ENCODE measurements at places on chromosomes 13 and 19.

- DNase-seq: peak; percentile 30
Observed at GRCh38 chr19:10505583-10506229, 2.5 kb upstream of the KEAP1 start.

GRCh38 chr13:40486518-40487163 lies 179.8 kb downstream of the FOXO1 start:
- no peak for DNase-seq

DNA sequence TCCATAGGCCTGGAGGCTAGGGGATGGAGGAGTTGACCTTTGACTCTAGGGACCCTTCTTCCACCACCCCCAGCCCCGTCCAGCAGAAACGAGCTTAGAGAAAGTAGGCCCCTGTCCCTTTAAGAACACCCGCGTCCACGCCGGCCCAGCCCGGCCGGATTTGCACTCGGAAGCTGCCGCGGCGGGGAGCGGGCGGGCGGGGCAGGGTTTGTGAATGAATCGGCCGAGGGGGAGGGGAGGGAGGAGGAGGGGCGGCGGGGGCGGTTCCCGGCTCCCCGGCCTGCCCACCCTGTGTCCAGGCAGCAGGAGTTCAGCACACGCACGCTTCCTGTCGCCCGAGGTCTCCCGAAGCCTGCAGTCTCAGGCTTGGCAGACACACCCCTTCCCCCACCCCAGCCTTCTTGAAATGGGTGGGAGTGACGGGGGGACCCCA lies 1.5 kb downstream of the UNC13A start:
- no peak for DNase-seq

- DNase-seq: peak; percentile 53
Observed at GRCh38 chr19:8578642-8579265, 1.5 kb upstream of the MYO1F start.

DNA sequence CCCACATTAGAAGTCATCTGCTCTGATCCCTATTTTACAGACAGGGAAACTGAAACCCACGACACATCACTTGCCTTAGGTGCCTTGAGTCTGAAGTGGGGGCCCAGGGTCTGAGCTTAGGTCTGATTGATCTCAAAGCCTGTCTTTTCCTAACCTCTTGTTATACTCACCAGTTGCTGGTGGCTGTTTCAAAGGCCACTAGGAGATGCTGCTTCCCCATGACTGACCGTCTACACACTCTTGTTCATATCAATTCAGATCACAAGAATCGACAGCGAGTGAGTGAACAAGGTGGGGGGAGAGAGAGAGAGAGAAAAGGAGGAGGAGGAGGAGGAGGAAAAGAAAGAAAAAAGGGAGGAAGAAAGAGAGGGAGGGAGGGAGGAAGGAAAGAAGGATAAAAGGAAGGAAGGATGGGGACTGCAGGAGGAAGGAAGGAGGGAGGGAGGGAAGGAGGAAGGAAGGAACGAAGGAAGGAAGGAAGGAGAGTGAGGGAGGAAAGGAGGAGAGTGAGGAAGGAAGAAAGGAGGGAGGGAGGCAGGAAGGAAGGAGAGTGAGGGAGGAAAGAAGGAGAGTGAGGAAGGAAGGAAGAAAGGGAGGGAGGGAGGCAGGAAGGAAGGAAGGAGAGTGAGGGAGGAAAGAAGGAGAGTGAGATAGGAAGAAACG lies 3.3 kb downstream of the OR10H1 start:
- no peak for DNase-seq

DNA sequence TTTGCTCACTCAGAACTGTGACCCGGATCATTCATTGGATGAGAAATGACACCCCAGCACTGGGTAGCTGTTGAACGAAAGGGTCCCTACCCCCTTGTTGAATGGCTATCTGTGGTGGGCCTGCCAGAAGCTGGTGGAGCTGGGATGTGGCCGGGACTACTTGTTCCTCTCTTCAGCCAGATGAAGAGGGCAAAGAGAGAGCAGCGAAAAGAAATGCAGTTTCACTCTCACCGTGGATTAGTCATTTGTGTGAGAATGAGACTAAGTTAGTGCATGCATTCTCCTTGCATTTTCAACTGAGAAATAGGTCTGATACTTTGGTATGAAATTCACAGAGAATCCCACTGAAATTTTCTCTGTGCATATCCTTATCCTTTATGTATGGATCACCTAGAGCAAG lies 553.1 kb downstream of the IRS2 start:
- DNase-seq: no peak

- DNase-seq: no peak
Observed at GRCh38 chr19:601310-601709, 11.6 kb downstream of the HCN2 start.

DNA sequence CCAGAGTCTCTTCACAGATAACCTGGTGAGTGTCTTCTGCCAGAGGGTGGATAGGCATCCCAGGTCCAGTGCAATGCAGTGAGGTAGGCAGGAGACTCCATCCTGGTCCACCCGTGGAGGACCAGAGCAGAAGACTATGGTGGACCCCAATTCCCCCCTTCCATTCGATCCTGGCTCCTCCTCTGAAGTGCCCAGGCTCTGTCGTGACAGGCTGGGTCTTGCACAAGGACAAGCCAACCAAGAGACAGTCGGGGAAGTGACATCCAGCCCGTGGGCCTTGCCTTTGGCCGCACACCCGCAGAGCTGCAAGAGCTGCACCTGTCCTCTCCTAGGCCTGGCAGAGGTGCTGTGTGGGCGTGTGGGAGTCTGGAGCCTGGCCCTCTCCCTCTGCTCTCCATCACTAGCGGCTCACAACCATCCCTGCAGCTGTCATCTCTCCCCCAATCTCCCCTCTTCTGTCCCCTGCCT lies 3.1 kb downstream of the ZNF784 start:
- DNase-seq: no peak

DNA sequence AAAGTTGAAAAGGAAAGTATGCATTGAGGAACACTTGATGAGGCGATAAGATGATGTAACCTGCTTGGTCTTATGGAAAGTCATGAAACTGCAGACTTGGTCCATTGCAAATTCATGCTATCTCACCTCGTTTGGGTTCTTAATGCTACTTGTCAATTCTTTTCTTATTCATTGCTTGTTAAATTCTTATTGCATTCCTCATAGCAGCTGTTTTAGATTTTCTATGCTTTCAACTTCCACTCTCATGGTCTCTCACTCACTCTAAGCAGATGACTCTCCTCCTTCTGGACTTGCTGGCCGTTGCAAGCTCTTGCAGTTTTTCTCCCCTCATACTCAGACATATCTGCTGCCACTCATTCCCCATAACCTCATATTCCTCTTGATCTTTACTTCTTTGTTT lies 67.8 kb upstream of the CSNK1A1L start:
- no peak for DNase-seq

GRCh38 chr13:60324131-60324530 lies 72.9 kb upstream of the TDRD3 start:
- DNase-seq: no peak

GRCh38 chr19:9709305-9709704 lies 34.4 kb upstream of the ZNF562 start:
- peak; percentile 13 for DNase-seq

DNA sequence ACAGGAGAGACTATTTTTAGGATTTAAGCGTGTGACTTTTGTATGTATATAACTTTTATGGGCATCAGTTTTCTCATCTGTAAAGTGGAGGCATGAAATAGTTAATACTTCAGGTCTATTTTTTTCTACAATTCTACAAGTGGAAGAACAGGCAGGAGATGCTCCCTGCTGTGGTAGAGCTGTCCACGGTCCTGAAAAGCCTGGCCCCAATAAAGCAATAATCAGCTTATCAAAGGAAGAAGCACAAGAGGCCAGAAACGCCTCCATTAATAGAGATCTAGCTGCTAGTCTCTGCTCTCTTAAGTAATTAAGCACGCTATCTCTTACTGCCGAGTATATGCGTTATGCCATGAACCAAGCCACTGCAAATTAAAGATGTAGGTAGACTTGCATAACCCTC lies 28.0 kb upstream of the WASF3 start:
- DNase-seq: no peak

GRCh38 chr13:27774169-27774568 lies 18.1 kb upstream of the GSX1 start:
- DNase-seq: no peak

GRCh38 chr19:11251650-11252314 lies 10.5 kb downstream of the DOCK6 start:
- DNase-seq: no peak

GRCh38 chr19:1400281-1401137 lies 833 bp downstream of the GAMT start:
- no peak for DNase-seq

DNA sequence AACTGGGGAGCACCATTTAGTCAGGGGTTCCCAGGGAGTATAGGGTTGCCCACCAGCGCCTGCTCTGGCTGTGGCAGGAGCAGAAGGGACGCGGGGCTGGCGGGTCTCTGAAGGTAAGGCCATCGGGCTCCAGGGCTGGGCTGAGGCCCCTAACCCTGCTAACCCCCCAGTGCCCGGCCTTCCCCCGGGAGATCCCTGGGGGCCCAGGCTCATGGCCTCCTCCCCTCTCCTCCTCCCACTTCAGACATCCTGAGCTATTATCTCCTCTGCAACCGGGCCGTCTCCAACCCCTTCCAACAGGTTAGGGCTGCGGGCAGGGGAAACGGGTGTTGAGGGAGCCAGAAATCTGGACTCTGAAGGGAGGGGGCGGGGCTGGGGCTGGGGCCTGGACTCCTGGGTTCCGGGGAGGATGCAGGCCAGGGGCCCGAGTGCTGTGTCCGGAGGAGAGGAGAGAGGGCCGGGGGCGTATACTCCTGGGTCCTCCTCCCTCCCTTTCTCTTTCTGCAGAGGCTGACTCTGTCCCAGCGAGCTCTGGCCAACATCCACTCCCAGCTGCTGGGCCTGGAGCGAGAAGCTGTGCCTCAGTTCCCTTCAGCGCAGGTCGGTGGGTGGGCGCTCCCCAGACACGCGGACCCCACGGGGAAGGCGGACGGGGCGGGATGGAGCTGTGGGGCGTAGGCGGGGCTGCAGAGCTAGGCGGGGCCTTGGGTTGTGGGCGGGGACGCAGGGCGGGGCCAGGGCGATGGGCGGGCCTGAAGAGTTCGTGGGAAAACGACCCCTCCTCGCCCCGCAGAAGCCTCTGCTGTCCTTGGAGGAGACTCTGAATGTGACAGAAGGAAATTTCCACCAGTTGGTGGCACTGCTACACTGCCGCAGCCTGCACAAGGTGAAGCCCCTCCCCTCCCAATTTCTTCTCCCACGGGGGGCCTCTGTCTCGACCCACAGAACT lies 15.3 kb downstream of the TTYH1 start:
- DNase-seq: peak; percentile 57

GRCh38 chr13:103145442-103145841 lies 79.2 kb upstream of the SLC10A2 start:
- DNase-seq: no peak

DNA sequence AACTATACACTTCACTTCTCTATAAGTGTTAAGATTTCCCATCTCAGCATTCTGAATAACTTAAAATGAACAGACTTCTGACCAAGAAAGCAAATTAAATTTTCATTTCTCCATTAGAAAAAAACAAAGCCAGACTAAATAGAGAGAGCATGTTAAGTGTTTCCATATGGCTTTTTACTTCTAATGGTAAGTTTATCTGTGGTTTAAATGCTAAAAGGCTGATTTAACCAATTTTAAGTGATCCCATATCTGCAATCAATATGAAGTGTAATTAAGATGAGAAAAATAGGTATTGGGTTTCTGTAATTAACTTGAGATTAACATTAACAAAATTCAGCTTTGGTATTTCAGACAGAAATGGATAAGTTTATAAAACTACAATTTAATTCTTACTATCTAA lies 107.8 kb downstream of the ELF1 start:
- no peak for DNase-seq

DNA sequence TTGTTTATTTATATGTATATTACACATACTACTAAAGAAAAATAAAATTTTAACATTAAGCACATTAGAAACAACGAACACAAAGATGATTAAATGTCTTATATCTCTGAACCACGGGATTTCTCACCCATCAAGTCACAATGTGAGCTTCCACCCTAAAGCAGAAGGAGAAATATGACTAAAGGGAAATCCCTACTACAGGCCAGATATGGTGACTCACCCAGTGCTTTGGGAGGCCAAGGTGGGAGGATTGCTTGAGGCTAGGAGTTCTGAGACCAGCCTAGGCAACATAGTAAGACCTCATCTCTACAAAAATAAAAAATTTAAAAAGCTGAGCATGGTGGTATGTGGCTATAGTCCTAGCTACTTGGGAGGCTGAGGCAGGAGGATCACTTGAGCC lies 24.6 kb downstream of the DCT start:
- no peak for DNase-seq
